ENCODE measurements at places on chromosomes 5 and 9.

GRCh38 chr5:111530298-111530740, 18.0 kb upstream of the STARD4 start:
- no peak for DNase-seq

DNA sequence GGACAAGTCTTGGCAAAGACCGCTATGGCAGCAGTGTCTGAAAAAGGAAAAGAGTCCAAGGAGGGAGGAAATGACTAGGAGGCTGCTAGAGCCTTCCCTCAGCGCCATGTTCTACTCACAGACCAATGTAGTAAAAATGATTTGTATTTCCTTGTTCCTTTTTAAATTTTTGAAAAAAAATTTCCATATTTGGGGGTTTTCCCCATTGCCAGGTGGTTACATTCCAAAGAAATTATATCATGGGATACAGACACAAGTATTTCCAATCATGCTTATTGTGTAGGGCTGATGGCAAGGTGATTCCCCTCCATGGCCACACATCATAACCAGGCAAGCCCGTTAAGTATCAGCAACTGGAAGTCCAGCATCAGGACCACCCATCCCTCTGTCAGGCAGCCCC, 138.2 kb downstream of the PIP5K1B start:
- no peak for DNase-seq

DNA sequence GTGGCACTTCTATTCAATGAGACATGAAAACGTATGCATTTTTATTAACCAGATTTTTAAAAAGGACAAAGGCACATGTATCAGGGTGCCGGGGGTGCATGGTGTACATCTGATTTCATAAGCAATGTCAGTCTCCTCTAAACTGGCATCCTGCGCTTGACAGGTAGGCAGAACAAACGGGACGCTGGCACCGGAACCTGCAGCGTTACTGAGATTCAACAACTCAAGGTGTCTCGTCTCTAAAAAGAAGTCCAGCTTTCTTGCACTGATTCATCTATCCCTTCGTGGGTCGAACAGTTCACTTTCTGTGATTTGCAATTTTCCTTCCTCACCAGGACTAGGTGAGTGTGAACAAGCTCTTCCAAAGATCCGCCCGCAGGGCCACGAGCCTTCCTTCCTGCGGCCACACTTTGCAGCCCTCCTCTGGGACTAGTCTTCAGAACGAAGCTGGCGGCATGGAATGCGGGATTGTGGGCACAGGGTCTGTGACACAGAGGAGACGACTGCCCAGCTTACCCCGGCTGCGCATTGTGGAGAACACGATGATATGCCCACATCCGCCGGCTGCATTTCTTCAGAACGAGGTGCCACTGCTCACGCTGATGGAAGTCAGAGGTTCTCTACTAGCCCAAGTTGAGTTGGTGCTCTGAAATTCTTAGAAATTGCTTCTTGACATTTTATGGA, 7.2 kb downstream of the SLC6A3 start:
- DNase-seq = no peak

- no peak for DNase-seq
Measured at GRCh38 chr9:69332067-69332685, 7.2 kb downstream of the ENTREP1 start.

DNA sequence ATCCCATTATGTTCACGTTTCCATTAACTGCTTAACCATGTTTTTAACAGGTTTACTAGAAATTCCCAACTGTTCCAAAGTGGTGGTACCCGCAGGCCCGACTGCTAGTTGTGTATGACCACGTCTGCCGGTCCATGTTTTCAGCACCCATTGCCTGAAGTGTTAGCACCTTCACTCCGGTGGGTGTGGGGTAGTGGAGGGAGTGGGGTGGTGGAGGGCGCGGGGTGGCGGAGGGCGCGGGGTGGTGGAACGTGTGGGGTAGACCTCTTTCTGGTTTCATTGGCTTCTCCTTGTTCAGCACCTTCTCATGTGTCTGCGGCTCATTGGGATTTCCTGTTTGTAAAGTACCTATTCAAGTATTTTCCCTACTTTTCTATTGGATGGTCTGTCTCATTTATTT, 37.7 kb downstream of the TPPP start:
- DNase-seq = no peak

GRCh38 chr9:4197548-4197947, 102.3 kb downstream of the GLIS3 start:
- DNase-seq = no peak

DNA sequence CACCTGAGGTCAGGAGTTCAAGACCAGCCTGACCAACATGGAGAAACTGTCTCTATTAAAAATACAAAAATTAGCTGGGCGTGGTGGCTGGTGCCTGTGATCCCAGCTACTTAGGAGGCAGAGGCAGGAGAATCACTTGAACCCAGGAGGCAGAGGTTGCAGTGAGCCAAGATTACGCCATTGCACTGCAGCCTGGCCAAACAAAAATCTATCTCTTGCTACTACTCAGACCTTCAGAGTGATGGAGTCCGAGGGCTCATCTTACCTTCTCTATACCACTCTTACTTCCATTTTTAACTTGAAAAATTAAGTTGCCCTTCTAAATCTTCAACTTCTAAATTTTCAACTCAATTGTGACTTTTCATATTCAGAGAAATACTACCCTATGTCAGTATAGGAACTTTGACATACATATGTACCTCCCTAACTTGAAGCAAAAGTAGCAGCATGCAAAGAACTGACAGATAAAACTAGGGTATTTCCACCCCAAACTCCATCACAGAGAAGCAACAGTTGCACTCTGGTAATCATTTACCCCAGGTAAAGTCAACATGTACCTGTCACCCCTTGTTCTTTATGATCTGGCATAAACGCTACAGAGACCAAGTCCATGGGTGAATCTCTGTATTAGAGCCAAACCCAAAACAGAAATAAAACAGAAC, 11.4 kb downstream of the ZFAND5 start:
- DNase-seq = no peak

- DNase-seq = no peak
Measured at GRCh38 chr5:81314581-81314980, 13.2 kb downstream of the ZCCHC9 start.

DNA sequence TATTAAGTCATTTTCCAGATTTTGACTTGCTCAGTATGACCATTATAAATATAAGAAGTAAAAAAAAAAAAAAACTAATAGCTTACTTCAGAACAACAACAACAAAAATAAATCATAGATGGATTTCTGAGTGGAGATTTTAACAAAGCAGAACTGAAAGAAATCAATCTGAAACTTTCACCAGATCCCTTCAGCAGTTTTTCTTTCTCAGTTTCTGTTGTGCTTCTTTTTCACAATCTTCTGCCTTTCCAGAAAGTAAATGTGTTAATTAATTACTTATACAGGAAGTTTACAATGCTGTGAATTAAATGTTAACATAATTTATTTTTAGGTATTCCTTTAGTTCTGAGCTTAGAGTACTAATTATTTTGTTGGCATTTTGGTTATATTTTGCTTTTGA, 73.5 kb downstream of the CHSY3 start:
- DNase-seq = no peak

- no peak for DNase-seq
Measured at GRCh38 chr5:150499437-150499956, 8.4 kb upstream of the NDST1 start.

DNA sequence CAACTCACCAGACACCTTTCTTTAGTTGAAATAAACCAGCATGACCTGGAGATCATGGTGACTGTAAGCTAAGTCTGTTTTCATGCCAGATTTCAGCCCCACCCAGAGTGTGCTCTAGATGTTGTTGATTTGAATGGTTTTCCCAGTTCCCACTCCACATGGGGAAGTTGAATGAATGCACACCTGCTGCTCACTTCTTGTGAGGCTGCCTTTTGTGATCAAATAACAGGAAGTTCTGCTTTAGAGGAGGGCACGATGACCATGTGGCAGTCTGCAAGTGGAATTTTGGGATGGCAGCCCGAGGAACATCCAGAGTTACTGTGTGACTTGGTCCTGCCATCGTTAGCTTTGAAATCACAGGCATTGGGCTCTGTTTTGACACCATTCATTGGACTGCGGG, 18.7 kb downstream of the SLC46A2 start:
- no peak for DNase-seq

GRCh38 chr5:78546276-78546996, 102.1 kb downstream of the LHFPL2 start:
- no peak for DNase-seq

Data from HS-27A (cell line).